ENCODE measurements at places on chromosomes 12 and 14. TPM values are rescaled to one million over a fixed set of nuclear protein-coding genes. Genes with fewer than 3 reads are reported as not detected.

Gene BEGAIN
- 2.5 TPM for total RNA-seq

Gene RNASE2
- total RNA-seq, result 0.91 TPM

Gene P2RX7
- 11.8 TPM for total RNA-seq

Gene ENDOU
- total RNA-seq, result not detected

Gene LRRIQ1
- total RNA-seq, result 2.6 TPM

Gene AKAP5
- total RNA-seq, result 0.51 TPM

Gene CCDC38
- 0.14 TPM for total RNA-seq

Gene KRT74
- total RNA-seq, result 0.45 TPM

Gene KRT3
- total RNA-seq, result not detected

Gene GPR68
- total RNA-seq, result 3.0 TPM

Gene OAS1
- total RNA-seq, result 8.2 TPM

Gene GOLGA5
- 69.5 TPM for total RNA-seq

Gene CYP27B1
- total RNA-seq, result 0.14 TPM

Gene MANSC4
- total RNA-seq, result not detected

Gene PRB2
- not detected for total RNA-seq

Gene ESR2
- 21.4 TPM for total RNA-seq

Gene TCL1B
- not detected for total RNA-seq

- peak; percentile 85 for DNase-seq
These were observed 91.6 kb downstream of the LRRC74A start for GRCh38 chr14:76917745-76918255.

GRCh38 chr14:77076113-77076631 is 21.9 kb upstream of the CIPC start:
- no peak for DNase-seq

- no peak for DNase-seq
These were observed 56.9 kb downstream of the AMN start for GRCh38 chr14:102979406-102979805.

DNA sequence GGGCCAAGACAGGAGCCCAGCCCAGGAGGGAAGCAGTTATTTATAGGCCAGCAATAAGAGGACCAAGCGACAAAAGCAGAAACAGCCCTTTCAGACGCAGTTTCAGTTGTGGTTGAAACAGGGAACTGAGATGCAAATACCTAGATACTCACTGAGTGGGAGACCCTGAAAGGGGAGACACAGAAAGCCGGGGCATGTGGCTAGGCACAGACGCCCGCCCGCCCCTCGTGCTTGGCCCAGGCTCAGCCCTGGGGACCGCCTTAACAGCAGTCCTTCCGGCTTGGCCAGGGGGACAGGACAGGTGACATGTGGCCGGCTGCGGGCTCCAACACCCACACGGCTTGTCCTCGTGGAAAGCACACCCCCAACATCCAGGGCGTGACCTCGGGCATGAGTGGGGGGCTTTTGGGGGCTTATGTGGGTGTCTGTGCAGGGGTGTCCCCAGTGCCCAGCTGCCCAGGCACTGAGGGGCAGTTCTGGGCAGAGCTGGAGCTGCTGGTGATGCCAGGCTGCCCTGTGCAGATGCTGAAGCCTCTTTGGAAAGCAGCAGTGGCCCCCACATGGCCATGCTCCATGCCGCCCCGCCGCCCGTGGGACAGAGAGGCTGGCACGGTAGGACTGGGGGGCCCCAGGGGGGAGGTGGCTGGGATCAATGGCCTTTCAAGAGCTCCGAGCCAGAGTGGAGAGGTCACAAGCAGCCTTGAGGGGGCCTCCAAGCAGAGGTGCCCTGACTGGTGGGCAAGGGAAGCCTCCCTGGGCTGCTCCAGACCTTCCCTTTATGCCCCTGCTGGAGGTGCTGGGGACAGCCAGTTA is 2.1 kb downstream of the PLD4 start:
- DNase-seq, result no peak

DNA sequence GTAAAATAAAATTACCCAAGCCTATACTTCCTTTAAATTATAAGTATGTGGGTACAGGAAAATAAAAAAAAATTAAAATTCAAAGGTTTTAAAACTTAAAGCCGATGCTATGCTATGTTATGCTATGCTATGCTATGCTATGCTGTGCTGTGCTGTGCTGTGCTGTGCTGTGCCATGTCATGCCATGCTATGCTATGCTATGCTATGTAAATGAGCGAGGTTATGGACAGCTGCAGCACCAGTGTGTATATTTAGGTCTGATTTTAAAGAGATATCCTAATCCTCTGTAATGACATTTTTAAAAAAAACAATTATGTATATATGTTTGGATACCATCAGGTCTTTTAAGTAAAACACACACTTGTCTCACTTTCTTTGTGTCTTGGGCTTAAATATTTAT is 1822.0 kb upstream of the SEL1L start:
- DNase-seq, result no peak

DNA sequence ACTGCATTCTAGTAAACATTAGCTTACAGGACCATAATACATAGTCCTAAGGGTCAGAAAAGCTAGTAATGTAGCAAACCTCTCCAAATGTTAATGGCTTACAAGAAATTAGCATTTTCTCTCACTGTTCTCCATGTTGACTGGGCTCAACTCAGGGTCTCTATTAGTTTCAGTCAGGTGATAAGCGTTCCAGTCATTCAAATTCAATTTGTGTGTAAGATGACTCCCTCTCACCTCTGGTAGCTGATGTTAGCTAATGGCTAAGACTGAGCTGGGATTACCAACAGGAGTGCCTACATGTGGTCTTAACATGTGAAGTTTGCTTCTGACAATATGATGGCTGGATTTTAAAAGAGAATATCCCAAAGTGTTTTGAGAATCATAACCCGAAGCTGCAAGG is 630.5 kb upstream of the USP15 start:
- no peak for DNase-seq

GRCh38 chr12:131095826-131096680 is 142.3 kb downstream of the ADGRD1 start:
- no peak for DNase-seq

GRCh38 chr14:45553981-45554380 is 301.0 kb upstream of the MIS18BP1 start:
- DNase-seq, result no peak

DNA sequence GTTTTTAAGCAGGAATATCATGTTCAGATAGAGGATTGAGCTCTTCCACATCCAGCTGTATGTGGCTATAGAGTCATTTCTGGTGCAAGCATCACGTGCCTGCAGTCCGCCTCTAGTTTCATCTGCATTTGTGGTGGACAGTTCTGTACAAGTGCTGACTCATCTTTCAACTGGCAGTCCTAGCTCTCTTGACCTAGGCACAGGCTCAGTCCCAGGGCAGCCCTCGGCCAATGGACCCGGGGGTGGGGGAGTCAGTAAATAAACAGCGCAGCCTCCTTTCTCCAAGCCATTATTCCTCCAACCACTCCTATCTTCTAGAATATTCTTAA is 41.8 kb upstream of the FRMD6 start:
- no peak for DNase-seq

DNA sequence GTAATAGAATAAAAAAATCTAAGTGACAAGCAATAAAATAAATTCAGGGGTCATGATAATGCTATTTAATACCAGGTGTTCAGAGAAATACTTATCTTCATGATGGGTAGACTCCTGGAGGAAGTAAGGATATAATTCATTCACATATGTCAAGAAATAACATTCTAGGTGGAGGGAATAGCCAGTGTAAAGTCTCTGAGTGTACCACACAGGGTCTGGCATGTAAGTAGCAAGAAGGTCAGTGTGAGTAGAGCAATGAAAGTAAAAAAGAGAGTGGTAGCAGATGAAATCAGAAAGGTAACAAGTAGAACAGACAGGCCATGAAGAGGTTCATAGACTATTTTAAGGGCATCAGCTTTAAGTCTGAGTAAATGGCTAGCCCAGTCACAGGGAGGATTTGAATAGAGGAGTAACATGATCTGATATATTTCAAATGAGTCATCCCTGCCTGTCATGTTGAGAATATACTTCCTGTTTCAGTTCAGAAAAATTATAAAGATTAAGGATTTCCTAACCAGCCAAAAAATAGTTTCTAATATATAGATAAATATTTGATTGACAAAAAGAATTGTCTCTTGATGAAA is 519.9 kb downstream of the C12orf50 start:
- DNase-seq, result no peak

DNA sequence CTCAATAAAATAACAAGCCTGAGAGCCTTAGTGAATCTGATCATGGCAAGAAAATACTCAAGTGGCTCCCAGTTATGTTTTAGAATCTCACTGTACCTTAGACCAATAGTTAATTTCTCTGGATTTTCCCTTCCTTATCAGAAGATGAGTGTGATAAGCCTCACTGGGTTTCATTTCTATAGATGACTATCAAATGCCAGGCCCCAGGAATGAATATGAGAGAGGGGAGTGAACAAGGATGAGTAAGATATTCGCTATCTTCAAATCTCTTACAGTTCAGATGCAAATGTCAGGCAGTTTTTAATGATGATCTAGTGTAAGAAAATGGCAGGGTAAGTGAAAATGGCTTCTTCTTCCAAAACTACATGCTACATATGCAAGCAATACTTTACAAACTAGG is 26.1 kb upstream of the OR10P1 start:
- DNase-seq, result no peak

GRCh38 chr12:106247674-106248311 is at the start of gene CKAP4:
Gene CKAP4, minus strand, starts transcription at chr12:106248020. Its CDS starts 169 bp downstream, at chr12:106247851.
- DNase-seq, result peak; percentile 69

DNA sequence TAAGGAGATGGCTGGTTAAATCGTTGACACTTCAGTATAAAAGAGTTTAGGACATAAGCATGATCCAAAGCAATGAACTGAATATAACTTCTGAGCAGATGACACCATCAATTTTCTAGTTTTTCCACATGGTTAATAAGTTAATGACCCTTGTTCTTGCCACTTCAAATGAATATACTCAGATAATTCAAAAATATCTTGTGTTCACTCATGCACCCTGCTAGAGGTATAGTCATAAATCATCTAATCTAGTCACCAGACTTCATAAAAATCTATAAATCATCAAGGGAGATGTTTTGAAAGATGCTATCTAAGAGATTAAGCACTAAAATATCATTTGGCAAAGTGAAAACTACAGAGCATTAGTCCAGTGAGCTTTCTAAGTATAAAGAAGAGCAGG is 131.9 kb downstream of the MDGA2 start:
- DNase-seq, result no peak

DNA sequence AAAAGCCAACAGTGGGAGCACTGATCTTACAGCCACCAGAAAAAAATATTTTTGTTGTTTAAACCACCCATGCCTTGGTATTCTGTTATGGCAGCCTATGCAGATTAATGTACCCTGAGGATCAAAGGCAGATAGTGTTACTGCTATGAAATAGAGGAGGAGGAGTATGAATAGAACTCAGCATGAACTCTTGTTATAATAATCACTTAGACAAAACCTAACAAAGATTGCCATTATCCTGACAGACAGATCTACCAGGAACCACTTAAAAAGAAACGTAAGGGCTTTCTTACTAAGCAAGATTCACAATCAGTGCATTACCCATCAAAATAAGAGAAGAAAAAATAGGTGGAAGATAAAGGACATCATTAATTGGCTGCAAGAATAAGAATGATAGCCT is 558.3 kb downstream of the GALC start:
- no peak for DNase-seq

DNA sequence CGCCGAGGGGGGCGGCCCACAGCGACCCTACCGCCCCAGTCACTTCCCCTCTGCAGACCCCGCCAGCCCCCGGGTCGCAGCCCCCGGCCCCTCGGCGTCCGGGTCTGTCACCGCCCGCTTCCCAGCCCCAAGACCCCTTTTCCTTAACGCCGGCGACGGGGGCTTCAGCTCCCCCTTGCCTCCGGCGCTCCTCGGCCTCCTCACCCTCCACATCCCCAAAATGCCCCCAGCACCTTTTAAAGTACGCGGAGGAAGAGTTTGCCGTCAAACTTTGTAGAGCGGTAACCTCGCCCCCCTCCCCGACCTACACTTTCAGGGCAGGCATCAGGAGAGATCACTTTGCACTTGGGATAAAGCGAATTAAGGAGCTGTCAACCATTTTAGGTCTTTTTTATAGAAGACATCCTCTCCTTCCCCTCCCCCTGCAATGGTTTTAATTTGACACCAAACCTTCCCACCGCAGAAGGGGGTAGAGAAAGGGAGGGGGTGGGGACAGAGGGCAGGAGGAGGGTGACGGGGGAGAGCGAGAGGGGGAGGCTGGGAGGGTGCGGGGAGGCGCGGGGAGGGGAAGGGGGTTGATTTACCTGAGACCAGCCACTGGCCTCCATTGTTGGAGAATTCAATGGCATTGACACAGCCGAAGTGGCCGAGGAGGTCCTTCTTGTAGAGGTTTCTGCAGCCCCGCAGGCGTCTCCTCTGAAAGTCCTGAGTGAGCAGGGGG is 578 bp downstream of the DCAF5 start:
- peak; percentile 46 for DNase-seq

DNA sequence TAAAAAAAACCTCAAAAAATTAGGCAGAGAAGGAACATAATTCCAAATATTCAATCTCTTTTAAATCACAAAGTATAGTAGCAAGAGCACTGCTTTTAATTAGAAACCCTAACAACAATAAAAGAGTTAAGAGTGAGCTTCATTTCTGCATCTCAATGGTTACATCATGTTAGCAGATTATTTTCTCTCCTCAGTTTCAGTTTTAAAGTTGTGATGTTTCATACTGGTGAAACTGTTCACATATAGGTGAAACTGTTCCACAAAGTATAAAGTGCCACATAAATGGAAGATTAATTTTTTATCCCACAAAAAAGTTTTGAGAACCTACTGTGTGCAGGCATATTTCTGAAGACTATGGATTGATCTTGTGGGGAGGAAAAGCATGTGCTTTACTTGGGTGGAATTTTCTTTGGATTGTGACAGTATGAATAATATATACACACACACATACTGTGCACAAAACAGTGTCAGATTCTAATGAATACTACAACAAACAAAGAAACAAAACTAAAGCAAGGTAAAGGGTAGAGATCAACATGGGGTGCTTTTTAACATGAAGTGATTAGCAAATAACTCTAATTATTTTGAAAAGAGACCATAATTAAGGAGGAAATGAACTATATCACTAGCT is 17.1 kb downstream of the LUM start:
- no peak for DNase-seq

GRCh38 chr12:106297681-106298080 is 4.9 kb upstream of the TCP11L2 start:
- DNase-seq, result no peak

GRCh38 chr14:35405304-35405996 is 901 bp upstream of the NFKBIA start:
- no peak for DNase-seq

GRCh38 chr12:44889162-44889561 is 13.0 kb upstream of the NELL2 start:
- no peak for DNase-seq

Data from prostate gland (tissue), 2 donors.